Caki2 (cell line): ENCODE measurements at places on chromosomes 7 and 10.

GRCh38 chr7:8382004-8382730 is 51.2 kb upstream of the NXPH1 start:
- DNase-seq = no peak

DNA sequence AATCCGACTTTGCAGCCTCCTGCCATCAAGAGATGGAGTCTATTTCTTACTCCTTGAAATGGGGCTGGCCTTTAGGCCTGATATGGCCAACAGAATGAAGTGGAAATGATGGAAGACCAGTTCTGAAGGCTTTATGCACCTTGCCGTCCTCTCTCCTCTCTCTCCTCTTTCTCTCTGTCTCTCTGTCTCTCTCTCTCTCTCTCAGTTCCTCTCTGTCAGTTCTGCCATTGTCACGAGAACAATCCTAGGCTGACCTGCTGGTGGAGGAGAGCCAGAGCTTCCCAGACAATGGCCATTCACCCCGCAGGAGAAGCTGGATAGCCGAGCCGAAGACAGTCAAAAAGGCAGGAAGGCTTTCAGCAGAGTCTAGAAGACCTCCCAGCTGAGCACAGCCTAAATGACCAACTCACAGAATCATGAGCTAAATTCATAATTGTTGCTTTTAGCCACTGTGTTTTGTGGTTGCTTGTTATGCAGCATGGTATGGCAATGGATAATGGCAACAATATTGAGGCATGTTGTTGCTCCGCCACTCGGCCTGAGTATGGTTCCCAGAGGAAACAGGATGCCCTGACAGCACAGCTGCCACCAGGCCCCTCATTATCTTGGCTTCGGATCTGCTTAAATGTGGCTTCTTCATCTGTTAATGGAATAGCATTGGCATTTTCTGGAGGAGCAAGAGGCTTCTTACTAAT is 35.5 kb downstream of the FRMPD2 start:
- no peak for DNase-seq

GRCh38 chr10:30455816-30456215 is 21.8 kb downstream of the MAP3K8 start:
- DNase-seq = no peak

- peak; percentile 70 for DNase-seq
Measured at GRCh38 chr10:72337039-72337629, 17.6 kb downstream of the DNAJB12 start.

- DNase-seq = no peak
Measured at GRCh38 chr10:14123139-14123538, 207.6 kb downstream of the FRMD4A start.

DNA sequence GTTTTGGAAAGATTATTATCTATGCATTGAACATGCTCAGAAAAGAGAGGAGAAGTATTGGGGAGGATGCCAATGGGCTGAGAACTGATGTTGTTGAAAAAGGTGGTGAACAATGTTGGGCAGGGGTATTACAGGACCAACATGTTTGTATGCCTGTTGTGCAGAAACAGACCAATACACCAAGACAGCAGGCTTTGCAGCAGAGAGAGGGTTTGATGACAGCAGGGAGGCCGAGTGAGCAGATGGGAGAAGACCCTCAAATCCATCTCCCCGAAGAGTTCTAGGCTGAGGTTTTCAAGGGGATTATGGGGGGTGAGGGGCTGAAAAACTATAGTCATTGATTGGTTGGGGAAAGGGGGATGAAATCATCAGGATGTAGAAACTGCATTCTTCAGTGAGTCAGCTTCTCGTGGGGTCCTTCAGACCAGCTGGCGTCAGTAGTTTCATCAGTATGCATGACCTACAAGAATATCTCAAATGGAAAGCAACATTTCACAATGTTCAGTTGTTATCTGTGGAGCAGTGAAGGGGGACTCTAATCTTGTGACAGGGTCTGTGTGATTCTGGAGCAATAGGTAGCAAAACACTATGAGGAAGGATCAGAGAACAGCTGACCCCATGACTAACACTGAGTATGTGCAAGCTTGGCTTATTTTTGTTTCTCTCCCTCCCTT is 167.8 kb downstream of the BAMBI start:
- DNase-seq = no peak

GRCh38 chr7:158863611-158864506 is 7.5 kb downstream of the DYNC2I1 start:
- peak; percentile 96 for DNase-seq

DNA sequence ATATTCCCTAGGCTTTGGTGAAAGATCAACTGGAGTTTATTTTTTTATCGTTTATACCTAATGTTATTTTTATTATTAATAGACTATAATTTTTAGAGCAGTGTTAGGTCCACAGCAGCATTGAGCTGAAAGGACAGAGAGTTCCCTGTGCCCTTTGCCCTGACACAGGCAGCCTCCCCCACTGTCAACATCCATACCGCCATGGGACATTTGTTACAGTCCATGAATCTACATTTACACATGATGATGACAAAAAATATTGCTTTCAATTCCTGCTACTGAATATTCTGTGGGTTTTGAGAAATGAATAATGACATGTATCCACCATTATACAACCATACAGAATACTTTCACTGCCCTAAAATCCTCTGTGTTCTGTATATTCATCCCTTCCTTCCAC is 1297.5 kb upstream of the SORCS1 start:
- no peak for DNase-seq

- DNase-seq = peak; percentile 71
Measured at GRCh38 chr7:140810830-140811556, 113.7 kb downstream of the BRAF start.

DNA sequence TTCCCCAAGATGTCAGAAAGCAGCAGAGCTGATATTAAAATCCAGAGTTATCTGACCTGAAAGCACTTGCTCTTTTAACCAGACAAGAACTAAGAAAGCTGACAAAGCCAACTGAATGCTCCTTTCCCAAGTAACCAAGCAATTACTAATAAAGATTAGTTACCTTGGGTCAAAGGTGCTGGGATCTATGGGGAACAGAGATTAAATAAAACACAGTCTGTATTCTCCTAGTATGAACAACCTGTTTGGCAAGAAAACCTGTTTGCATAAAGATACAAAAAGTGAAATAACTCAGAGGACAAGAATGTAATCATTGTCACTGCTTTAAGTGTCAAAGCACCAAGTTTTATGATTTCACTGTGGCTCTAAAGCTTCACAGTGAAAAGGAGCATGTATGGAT is 35.7 kb downstream of the ITPRID1 start:
- no peak for DNase-seq

DNA sequence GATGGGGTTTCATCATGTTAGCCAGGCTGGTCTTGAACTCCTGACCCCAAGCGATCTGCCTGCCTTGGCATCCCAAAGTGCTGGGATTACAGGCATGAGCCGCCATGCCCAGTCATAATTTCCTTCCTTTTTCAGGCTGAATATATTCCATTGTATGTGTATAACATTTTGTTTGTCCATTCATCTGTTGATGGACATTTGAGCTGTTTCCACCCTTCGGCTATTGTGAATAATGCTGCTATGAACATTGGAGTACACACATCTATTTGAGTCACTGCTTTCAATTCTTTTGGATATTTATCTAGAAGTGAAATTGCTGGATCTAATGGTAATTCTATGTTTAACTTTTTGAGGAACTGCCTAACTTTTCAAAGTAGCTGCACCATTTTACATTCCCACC is 34.6 kb downstream of the TLX1 start:
- DNase-seq = no peak

GRCh38 chr7:100080907-100081534 is 502 bp downstream of the ZNF3 start:
- no peak for DNase-seq

- no peak for DNase-seq
Measured at GRCh38 chr7:68573271-68574005, 1024.8 kb upstream of the AUTS2 start.

DNA sequence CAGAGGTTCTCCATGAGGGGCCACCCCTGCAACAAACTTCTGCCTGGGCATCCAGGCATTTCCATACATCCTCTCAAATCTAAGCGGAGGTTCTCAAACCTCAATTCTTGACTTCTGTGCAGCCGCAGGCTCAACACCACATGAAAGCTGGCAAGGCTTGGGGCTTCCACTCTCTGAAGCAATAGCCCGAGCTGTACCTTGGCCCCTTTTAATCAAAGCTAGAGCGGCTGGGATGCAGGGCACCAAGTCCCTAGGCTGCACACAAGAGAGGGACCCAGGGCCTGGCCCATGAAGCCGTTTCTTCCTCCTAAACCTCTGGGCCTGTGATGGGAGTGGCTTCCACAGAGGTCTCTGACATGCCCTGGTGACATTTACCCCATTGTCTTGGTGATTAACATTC is 43.8 kb downstream of the CDHR3 start:
- no peak for DNase-seq

DNA sequence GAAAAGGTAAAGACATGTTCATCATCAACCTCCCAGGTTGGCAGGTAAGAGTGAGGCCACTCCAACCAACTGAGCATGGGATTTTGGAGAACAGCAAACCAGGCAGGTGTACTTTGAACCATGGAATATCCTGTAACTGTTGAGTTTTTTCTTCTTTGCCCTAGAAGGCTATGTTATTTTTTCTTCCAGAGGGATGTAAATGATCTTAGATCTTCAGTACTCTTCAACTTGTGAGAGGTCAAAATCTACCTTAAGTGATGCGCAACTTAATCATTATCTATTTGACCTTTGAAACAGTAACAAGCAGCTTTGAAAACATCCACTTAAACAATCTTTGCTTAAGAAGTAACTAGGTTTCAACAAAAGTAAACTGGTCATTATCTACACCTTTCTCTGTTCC is at the start of gene CUBN:
TSS of gene CUBN (minus strand) at position 71 of the 400 bp plus-strand sequence. CDS start at position 25, 46 bp downstream.
- no peak for DNase-seq

GRCh38 chr7:118573085-118573484 is 348.6 kb downstream of the ANKRD7 start:
- DNase-seq = no peak

GRCh38 chr7:37532636-37533035 is 84.0 kb upstream of the ELMO1 start:
- no peak for DNase-seq

GRCh38 chr10:93999401-93999851 is 5.7 kb downstream of the PLCE1 start:
- DNase-seq = no peak

DNA sequence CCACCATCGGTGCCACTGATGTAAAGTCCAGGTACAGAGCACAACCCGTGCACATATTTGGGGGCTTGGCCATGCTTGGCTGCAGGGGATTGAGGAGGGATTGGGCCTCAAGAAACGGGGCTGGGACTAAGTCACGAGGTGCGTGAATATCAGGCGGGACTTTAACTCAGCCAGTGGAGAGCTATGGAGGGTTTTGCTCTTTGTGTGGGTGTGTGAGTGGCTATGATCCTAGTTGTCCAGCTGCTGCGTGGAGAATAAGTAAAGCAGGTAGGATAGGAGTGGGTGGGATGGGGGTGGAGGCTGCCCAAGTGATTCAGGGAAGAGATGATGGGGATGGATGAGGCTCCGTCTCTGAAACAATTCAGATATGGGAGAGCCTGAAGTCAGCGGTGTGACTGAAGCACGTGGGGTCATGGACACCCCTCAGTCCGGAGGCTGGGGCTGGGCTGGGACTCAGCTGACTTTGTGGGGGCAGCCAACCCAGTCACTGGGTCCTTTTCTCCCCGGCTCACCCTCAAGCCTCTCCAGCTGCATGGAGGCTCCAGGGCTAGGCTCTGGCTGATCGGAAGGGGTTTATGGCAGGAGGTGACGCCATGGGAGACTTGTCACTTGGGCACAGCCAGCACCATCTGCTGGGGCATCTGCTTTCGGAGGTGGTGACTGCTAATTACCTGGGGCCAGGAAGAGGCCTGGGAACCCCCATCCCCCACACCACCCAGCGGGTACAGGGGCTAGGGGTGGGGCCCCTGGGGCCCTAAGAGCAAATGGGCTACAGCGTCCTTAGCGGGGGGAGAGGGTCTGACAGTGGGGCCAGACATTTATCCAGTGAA is 1.7 kb upstream of the LFNG start:
- no peak for DNase-seq

GRCh38 chr7:43443381-43443780 is 139.5 kb upstream of the STK17A start:
- DNase-seq = no peak

- no peak for DNase-seq
Measured at GRCh38 chr10:51386248-51386885, 312.1 kb downstream of the PRKG1 start.

- DNase-seq = no peak
Measured at GRCh38 chr10:99232360-99232999, 3.2 kb downstream of the HPSE2 start.

GRCh38 chr10:31723106-31723750 is 205.4 kb downstream of the ARHGAP12 start:
- DNase-seq = no peak

DNA sequence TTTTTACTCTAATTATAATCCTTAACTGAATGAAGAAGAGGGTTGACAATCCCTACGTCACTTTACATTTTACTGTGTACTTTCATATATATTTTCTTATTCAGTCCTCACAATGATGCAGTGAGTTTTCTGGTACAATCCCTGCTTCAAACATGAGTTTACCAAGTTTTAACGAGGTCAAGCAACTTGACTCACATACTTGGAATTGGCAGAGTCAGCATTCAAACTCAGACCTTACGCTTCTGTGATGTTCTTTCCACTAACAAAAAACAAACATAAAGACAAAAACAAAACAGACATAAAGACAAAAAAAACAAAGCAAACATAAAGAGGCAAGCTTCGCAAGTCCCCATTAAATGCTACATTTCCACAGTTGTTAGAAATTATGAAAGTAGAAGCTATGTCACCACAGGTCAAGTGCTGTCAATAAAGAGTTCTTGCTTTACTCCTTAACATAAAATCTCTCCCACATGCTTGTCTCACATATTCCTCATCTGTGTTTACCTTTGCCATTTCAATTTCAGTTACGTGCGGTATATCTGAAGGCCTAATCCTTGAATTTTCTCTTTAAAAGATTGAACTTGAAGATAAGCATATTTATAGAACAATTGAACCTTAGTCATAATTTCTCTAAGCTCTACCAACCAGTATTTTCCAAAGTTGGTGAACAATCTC is 217.3 kb downstream of the CELF2 start:
- DNase-seq = no peak

- DNase-seq = no peak
Measured at GRCh38 chr7:22823142-22823497, 471 bp upstream of the TOMM7 start.

DNA sequence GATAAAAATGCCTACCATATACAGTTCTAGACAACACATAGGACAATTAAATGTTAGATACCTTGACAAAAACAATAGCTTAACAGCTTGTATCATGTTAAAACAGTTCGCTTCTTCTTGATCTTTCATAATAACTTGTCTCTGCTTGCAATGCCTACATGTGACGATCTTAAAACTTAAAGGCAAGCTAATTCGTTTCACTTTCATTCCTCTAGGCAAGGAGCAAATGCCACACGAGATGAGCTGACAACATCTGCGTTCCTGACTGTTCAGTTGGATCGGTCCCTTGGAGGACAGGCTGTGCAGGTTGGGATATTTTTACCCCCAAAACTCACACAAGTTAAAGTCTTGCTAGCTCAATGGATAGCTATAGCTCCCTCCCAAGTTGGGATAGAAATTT is 51.6 kb upstream of the ARL4A start:
- DNase-seq = no peak
